ENCODE measurements at places on chromosomes 16 and 17.

- DNase-seq = no peak
These were observed 82.5 kb downstream of the NETO2 start for GRCh38 chr16:47061204-47061603.

DNA sequence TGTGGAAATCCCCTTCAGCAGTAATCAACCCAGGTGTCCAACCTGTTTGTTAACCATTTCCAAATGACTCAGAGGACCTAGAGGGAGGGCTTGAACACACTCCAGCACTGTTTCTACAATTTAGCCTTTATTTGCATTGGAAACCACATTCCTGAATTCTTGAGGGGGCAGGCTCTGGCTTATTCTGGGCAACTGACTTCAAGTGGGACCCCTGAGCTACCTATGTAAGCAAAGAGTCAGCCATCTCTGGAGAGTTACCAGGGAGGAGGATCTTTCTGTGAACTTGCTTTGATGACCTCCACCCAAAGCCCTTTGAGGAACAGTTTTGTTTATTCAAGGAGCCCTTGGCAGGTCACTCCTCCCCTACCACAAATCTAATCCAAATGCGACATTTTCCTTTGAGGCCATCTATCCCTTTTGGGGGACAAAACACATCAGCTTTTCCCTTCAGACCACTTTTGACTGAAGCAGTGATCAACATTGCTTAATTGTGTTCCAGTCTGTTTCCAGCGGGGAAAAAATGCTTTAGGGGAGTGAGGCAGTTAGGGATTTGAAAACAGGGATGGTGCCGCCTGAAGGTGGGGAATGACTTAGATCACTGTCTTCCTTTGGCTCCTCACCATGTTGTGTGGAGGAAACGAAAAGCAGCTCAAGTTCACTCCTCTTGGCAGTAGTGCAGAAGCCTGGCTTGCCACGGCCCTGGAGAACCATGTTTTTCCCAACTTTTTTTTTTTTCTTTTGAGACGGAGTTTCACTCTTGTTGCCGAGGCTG, 46.2 kb downstream of the TUBD1 start:
- peak; percentile 47 for DNase-seq

- DNase-seq = no peak
These were observed 40.9 kb upstream of the PVALEF start for GRCh38 chr17:81124377-81124776.

DNA sequence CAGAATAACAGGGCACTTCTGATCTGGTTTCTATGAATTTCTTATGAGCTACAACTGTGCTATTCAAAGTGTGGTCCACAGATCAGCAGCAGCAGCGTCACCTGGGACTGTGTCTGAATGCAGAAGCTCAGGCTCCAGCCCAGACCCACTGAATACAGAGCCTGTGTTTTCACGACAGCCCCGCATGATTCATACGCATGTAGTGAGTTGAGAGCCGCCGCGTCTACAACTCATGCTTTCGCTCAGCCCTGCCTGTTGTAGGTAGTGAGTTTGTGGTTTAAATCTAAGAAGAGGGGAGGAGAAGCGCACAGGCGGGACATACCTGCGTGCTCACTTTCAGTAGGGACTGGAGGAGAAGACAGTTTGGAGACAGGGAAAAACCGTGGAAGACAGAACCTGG, 28.5 kb upstream of the ELAC2 start:
- DNase-seq = no peak

GRCh38 chr16:72189865-72190371, 18.0 kb upstream of the PMFBP1 start:
- no peak for DNase-seq

- no peak for DNase-seq
These were observed 341.0 kb upstream of the TNRC6C start for GRCh38 chr17:77617516-77617915.

GRCh38 chr16:67277294-67277998, 1.9 kb upstream of the PLEKHG4 start:
- DNase-seq = no peak

- no peak for DNase-seq
These were observed 2.1 kb downstream of the FOXN1 start for GRCh38 chr17:28508211-28508724.

- no peak for DNase-seq
These were observed 439.0 kb downstream of the HS3ST3B1 start for GRCh38 chr17:14739656-14740431.

- no peak for DNase-seq
These were observed 42.1 kb upstream of the CLEC18A start for GRCh38 chr16:69909043-69909442.

DNA sequence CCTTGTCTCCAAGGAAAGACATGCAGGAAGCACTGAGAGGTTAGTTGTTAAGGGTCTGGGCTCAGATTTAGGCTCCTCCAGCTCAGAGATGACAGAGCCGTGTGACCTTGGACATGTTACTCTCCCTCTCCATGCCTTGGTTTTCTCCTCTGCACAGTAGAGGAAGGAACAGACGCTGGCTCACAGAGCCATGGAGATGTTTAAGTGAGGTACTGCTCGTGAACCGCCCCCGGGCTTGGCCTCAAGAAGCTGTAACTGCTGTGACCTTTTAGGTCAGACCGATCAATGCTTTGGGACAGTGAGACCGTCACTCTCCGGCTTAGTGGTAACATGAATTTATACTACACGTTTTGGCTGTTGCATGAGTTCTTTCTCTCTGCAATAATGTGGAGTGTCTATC, 197.4 kb downstream of the C16orf95 start:
- no peak for DNase-seq

DNA sequence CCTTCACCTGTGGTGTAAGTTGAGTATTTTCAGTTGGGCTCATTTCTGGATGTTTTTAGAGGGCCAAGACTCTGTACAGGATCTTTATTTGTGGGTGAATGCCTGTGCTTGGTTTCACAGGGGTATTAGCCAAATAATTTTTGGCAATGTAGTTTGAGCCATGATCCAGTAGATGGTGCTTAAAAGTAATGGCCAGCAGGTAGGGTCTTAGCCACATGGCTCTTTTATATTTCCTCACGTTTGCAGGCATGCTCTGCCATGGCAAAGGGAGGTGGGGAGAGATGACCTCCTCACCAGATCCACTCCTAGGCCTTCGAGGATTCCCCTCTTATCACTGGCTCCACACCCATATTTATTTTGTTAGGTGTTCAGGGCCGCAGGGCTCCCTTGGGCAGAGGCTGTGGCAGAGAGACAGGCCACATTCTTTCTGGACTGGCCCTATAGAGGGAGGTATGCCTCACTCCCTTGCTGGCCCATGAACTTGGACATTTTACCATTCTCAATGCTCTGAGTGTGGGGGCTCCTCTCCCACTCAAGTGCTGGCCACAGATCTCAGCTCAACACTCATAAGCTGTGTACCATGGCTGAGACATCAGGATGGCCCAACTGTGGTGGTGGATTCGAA, 417.1 kb downstream of the XYLT1 start:
- no peak for DNase-seq

GRCh38 chr17:27333410-27333980, 39.6 kb downstream of the WSB1 start:
- DNase-seq = no peak

DNA sequence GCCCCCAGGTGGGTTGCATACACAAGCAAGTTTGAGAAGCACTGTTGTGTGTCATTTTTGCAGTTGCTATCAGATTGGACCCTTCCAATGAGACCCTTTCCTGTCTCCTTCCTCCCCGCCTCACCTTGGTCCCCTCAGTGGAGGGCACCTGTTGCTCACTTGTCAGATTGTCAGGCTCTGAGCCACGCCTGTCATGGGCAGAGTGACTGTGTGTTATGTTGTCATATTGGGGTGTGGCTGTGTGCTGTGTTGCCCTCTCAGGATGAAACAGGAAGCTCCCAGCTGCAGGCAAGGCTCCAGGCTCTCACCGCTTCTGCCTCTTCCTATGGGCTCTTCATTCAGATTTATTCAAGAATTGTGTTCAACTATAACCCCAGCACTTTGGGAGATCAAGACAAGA, 302.9 kb downstream of the CPPED1 start:
- no peak for DNase-seq

DNA sequence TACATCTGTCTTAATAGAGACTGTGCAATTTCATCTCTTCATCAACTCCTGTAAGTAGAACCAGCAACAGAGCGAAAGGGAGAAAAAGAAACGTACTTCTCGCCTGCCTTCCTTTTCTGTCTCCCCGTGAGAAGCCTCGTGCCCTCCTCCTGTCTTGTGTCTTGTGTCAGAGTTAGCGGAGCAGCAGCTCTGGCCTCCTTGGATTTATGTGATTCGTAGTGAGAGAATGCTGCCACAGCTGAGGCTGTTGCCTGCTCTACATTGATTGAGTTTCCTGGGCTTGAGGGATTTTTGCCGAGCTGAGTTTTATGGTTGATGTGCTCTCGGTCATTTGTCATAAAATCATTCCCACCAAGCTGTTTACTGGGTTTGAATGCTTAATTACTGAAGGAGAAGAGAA, 579.1 kb upstream of the RBFOX1 start:
- DNase-seq = no peak

DNA sequence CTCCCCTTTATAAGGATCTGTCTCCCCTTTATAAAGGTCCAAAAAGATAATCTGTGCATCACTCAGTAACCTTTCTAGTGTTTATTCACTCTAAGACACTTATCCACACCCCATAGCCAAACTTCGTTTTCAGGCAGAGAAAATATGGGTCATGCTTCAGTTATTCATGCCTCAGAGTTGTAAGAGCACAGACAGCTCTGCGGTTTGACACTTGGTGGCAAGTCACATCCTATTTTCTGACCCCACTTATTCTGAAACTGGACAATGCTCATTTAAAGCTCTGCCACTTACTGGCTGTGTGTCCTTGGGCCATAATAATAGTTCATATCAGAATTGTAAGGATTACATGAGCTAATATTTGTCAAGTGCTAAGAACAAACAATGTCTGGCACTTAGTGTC, 2.0 kb upstream of the KRTAP2-1 start:
- no peak for DNase-seq

GRCh38 chr17:43839670-43840108, 6.7 kb upstream of the MPP3 start:
- peak; percentile 82 for DNase-seq

- no peak for DNase-seq
These were observed 13.2 kb upstream of the MPRIP start for GRCh38 chr17:17028878-17029535.

DNA sequence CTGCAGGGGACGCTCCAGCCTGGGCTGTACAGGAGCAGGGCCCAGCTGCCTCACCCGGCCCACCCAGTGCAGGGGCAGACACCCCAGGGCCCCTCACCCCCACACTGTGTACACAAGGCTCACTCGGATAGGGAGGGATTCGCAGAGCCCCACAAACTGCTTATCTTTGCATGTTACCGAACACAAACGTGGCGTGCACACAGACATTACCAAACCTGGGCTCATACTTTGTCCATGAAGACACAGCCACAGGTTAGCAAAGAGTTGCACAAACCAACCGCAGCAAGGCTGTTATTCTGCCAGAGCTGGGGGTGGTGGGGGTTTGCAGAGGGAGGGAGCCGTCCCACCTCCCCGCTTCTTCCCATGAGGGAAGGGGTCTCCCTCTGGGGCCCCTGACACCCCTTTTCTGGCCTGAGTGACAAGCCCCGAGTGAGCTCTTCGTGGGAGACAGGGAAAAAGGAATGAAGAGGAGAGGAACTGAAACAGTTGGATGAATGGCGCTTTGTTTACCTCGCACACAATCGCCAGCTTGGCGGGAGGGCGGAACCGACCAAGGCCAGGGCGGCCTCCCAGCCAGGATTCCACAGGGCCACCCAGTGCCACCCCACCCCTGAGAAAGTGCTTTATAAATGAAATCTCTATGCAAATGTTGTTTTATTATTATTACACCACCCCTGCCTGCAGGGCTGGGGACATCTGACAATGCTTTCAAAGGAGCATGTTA, 434 bp upstream of the CPSF4L start:
- no peak for DNase-seq

DNA sequence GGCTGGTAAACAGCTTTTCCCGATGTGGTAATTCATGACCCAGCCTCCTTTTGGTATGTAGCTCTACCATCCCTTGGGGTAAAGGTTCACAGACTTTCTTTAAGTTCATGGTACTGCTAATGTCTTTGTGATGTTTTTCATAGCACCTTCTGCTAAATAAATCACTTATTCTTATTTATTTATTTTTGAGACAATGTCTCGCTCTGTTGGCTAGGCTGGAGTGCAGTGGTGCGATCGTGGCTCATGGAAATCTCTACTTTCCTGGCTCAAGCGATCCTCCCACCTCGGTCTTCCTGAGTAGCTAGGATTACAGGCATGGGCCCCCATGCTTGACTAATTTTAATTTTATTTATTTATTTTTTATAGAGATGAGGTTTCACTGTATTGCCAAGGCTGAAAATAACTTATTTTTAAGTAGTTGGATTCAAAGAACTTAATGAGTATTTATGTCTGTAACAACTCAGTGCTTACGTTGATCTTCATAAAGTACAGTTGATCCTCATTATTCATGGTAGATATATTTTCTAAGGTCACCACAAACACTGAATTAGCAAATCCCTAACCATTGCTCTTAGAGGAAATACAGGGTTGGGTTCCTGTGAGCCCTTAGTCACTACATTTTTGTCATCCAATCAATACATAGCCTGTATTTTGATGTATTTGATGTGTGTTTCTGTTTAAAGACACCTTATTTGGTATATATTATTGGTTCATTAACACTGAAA, 97.1 kb downstream of the SHISA9 start:
- DNase-seq = no peak

DNA sequence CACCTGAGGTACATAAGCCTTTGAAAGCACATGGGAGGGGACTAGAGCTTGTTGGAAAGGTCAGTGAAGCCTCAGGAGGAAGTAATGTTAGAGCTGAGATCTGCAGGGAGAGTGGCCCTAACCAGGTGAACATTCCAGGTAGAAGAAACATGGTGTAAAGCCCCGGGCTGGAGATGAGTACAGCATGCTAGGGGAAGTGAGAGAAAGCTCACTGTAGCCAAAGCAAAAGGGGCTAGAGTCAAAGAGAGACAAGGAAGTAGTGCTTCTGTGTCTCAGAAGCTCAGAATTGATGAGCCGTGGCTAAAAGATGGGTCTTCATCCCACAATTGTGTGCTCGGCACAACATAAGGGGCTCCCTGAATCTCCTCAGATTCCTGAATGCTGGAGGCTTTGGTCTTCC, 481.8 kb downstream of the XYLT1 start:
- no peak for DNase-seq

GRCh38 chr17:57551321-57552079, 193.6 kb downstream of the CCDC182 start:
- DNase-seq = no peak

DNA sequence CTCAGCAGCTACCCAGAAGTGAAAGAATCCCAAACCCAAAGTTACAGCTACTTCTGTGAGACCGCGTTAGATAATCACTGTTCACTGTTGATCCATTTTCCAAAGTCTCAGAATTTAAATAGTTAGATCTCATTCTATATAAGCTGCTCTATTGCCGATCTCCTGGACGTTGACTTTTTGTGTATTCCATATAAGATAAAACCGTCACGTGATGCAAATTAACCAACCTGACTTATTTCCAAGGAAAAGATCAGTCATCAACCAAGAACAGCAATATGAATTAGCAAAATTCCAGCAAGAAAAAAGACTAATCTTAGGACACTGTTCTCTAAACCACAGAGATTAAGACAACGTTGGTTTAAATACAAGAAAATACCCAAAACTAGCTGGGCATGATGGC, 8.3 kb downstream of the ACOX1 start:
- DNase-seq = no peak

Data from NCI-H1930 (cell line).